ENCODE measurements at places on chromosomes 7 and 10.

GRCh38 chr7:98970016-98970615 lies 91.8 kb downstream of the TRRAP start:
- no peak for DNase-seq

GRCh38 chr10:124142006-124142739 lies 48.8 kb upstream of the CHST15 start:
- DNase-seq = no peak

DNA sequence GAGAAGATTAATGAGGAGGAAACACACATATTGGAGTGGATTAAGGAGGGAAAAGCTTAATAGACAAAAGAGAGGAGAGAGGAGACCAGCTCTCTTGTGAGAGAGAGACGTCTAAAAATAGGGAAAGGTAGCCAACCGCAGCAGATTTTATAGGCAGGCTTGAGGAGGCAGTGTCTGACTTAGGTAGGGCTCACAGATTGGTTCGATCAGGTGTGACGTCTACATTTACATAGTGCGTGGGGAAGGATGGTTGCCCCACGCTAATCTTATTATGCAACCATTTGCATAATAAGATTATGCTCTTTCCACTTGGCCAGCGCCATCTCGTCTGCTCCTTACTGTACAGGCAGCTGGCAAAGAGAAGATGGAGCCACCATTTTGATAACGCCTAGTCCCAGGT lies 122.0 kb downstream of the MARCHF5 start:
- no peak for DNase-seq

DNA sequence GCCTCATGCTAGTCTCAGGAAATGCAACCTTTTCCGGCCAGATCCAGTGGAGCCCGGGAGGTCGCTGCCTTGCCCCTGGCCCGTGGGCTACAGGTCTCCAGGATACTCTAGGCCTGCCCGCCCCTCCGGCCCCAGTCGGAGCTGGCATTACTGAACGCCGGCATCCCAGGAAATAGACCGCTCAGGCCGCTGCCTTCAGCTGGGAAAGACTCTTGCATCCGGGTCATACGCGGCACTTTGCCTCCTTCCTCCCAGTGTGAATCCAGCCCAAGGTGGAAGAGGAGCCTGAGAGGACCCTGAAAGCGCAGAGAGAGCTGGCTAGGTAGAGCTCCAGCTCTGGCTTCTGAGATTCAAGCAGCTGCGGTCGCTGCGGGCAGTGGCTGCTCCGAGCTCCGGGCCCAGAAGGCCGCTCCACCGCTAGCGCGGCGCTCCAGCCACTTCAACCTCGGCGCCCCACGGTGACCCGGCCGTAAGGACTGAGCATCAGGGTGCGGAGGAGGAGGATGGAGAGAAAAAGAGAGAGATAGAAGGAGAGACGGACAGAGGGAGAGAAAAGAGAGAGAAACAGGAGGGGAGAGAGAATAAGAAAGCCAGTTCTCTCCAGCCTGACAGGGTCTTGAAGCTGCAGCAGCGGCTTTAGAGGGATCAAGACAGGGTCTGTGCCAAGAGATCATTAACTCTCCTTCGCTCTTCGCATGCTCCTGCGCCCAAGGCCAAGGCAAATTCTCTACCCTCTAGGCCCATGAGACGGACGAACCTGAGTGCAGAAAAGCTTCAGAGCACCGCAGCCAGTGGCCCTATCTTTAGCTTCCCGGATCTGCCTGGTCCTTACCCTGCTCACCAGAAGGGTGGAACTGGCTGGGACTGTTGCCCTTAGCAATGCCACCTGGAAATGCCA lies 1.8 kb upstream of the HOXA10 start:
- DNase-seq = no peak

GRCh38 chr7:96308950-96309263 lies 13.0 kb downstream of the SLC25A13 start:
- DNase-seq = no peak

DNA sequence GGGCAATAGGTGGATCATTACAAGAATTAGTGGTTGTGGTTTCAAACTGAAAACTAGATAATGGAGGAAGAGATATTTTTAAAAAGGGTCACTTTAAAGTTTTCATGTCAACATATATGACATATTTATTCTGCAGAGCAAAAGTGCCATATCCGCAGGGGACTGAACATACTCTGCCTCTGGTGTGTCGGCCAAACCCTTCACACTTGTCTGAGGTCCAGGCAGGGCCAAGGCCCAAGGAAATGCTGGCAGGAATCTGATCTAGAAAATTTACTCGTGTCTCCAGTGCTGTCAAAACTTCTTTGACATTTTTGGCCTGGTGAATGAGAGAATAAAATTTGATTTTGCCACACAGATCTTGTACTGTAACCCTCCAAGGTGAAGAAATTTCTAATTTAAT lies 562.3 kb downstream of the CCSER2 start:
- DNase-seq = no peak

All from stimulated activated CD8-positive, alpha-beta memory T cell treated with anti-CD3 and anti-CD28 coated beads, Interleukin-7, amount 100 ng/mL, for 24 hours (primary cell).